ENCODE measurements at places on chromosomes 1 and 21. TPM values are rescaled to one million over a fixed set of nuclear protein-coding genes. Genes with fewer than 3 reads are reported as not detected.

- no peak for DNase-seq
Observed at GRCh38 chr1:14896381-14897079, 257.0 kb upstream of the TMEM51 start.

DNA sequence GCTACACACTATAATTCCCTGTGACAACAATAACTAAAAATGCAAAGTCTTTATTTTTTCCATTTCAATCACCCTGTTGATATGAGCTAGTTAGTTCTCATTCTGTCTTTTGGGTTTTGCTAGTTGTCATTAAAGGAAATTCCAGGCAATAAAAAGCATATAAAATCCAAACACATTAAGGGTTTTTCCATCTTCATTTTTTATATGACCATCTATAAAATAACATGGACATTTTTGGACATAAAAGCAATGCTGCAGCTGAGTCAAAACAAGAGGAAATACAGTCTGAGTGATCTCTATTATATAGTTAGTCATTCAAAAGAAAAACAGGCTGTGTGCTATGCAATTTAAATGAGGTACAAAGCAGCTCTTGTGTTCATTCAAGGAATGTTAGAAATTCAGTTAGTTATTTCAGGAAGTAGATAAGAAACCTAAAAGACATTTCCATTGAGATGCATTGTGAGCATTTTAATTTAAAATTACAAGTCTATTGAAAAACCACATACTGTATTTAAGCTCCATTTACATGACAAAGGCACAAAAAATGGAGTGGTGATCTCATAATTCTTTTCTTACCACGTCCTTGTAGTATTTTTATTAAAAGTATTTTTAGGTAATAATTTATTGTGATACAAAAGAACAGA lies 67.3 kb upstream of the BCL10 start:
- DNase-seq: no peak

PRUNE1 gene
- total RNA-seq: 13.7 TPM

OR2T3 gene
- not detected for total RNA-seq

OR2T8 gene
- total RNA-seq: not detected

DNA sequence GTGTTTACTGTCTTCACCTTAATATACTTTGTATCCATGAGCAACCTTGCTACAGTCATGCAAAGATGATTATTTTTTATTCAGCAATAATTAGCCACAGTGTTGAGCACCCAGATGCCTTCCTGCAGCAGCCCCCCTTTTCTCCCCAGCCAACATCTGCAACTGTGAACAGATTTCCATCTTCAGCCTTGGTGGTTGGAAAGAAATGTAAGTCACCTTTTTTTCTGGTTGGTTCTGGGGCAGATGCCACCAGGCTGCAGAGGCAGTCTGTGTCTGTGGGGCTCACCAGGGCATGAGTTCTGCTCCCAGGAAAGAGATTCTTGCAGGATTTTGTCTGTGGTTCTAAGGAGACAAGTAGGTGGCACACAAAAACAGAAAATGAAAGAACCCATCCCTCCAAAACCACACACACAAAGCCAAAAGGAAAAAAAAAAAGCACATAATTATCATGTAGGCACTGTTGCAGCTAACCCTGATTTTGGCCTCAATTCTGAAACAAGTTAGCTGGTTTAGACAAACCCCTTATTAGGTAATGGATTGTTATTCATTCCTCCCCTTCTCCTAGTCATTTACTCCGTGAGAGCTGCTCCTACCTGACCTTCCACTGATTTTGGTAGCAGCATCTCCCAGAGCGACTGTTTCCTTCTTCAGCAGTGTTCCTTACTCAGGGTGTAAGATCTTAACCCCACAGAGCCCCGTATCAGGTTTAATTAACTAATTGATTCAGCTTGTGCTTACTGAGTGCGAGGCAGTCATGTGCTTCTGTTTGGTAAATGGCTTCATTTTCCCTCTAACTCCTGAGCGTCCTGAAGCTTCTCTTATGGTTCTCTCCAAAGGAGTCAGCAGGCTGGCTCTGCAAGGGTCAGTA lies 36.5 kb downstream of the GALNT2 start:
- DNase-seq: no peak

DNA sequence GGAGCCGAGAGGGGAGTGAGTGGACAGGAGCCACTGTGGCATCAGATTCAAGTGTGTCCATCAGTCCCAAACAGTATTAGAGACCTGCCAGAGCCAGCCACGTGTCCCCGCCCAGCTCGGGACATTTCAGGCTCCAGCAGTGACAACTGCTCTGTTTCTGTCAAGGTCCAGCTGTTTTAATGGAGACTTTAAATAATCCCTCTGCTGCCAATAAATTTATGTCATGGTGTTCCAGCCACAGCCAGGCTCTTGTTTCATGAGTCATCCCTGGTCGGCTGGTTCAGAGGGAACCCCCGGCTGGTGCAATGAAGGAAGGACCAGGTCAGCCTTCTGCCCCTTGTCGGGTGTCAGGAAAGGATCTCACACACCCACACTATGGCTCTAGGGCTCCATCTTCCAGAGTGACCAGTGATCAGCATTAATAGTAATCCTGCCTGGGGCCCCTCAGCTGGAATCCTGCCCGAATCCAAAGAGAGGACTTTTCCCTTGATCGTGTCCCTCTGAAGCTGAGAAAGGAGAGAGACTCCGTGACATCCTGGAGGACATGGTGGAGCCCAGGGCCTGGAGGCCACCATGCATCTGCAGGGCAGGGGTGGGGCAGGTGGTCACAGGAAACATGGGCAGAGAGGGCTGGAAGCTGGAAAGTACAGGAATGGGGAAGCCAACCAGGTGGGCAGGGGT lies 197.3 kb downstream of the MATN1 start:
- no peak for DNase-seq

DNA sequence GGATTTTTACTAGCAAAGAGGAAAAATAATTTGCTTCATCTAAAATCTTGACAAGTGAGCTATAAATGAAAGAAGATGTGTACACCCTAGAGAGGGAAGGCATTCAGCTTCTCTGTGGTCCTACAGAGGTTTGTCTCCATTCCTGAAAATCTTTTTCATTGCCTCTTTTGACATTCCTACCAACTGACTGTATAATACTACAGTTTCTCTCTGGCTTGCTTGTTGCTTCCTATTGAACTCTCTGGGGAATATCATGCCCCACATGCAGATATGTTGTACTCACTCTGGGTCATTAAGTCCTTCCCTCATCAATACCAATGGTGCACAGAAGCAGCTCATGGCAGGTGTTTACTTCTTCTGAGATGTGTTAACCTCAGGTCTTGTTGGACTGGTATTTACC lies 371.2 kb upstream of the PLXNA2 start:
- no peak for DNase-seq

- no peak for DNase-seq
Observed at GRCh38 chr1:26786437-26787380, 1.0 kb upstream of the PIGV start.

GRCh38 chr21:44079846-44080245 lies 27.4 kb upstream of the PWP2 start:
- no peak for DNase-seq

CD1D gene
- total RNA-seq: not detected

RIMS3 gene
- 0.78 TPM for total RNA-seq

DNA sequence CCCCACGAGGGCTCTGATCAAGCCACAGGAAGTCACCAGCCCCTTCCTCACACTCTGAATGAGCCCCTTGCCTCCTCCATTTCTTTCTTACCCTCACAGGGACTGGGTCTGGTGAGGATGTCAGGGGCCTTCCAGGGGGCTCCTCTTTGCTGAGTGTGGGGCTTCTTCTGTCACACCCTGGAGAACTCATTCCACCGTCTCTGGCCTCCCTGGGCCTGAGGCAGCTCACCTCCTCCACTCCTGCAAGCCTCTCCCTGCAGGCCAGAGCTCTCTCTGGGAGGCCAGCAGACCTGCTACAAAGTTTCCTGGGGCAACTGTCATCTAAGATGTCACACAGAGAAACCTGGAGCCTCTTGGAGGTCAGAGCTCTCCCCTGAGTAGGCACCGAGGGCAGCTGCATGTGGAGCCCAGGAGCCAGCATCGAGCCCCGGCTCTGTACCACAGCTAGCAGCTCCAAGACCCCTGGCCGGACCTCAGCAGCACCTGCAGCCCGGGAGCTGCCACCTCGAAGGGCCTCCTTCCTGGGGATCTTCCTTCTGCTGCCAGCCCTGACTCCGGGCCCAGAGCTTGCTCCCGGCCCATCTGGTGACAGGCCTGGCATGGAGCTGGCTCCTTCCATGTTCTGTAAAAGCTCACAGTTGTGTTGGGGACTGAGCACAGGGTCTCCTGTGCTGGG lies 1.1 kb downstream of the SPOCD1 start:
- DNase-seq: no peak

DNA sequence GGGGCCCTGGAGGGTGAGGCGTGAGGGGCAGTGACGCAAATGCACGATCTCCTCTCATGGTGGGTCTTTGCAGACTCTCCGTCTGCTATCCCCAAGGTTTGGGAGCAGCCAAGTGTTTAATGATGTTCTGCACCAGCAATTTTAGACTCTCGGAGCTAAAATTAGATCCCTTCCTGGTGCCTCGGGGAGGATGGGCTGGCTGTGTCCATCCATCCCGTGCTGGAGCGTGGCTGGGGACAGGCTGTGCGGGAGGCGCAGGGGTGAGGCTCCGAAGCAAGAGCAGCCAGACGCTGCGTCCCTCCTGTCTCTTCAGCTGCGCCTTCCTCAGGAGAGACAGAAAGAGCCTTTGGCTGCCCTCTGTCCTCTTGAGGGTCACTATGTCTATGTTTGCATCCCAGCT lies 387.6 kb downstream of the CAMTA1 start:
- DNase-seq: no peak

KIF17 gene
- not detected for total RNA-seq

DNA sequence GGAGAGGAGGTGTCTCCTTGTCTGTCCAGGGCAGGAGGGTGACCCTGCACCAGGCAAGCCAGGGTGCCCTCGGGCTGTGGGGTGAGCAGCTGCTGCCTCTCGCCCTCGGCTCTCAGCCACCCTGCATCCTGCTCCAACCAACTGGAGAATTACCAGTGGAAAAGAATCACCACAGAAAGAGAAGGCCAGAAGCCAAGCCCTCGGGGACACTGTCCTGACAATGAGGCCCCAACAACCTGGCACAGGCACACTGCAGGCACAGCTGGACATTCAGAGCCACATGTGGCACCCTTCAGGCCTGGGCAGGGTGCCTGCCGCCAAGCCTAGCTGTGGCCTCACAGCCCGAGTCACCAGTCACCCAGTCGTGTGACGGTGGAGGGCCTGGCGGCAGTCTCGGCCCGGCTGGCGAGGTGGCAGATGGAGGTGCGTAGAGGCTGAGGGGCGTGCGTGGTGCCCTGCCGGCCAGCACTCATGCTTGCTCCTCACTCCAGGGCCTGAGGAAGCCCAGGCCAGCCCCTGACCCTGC lies 12.0 kb downstream of the MEGF6 start:
- no peak for DNase-seq

DNA sequence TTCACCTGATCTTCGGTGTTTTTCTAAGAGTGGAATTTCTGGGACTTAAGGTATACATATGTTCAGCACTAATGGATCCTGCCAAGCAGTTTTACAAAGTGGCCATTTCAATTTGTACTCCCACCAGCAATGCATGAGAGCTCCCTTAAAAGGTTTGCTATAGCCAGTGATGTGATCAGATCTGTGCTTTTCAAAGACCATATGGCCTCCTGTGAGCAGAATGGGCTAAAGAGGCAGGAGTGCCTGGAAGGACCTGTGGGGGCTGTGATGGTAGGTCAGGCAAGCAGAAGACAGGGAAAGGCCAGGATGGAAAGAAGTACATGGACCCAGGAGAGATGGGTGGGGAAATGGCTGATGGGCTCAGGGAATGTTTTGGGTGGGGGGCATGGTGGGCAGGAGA lies 252.7 kb downstream of the DISC1 start:
- no peak for DNase-seq

APOBEC4 gene
- not detected for total RNA-seq

IGSF5 gene
- total RNA-seq: not detected

DNA sequence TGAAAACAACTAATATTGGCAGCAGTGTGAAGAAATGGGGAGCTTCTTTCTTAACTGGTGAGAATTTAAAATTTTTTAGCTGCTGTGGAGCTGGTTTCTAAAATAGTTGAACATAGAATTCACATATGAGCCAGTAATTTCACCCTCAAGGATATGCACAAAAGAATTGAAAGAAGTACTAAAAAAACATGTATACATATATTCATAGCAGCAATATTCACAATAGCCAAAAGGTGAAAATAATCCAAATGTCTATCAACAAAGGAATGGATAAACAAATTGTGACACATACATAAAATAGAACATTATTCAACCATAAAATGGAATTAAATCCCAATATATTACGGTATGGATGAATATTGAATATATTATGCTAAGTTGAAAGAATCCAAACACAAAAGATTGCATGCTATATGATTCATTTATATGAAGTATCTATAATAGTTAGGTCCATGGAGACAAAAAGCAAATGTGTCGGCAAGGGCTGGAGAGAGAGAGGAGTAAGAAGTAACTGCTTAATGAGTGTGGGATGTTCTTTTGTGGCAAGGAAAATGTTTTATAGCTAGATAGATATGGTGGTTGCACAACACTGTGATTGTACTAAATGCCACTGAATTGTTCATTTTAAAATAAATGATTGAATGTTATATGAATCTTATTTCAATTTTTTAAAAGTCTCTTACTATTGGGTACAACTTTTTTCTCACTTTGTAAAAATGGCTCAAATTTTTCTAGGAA lies 14.8 kb upstream of the COL11A1 start:
- no peak for DNase-seq

- no peak for DNase-seq
Observed at GRCh38 chr1:182786995-182787324, 2.6 kb upstream of the NPL start.

DNA sequence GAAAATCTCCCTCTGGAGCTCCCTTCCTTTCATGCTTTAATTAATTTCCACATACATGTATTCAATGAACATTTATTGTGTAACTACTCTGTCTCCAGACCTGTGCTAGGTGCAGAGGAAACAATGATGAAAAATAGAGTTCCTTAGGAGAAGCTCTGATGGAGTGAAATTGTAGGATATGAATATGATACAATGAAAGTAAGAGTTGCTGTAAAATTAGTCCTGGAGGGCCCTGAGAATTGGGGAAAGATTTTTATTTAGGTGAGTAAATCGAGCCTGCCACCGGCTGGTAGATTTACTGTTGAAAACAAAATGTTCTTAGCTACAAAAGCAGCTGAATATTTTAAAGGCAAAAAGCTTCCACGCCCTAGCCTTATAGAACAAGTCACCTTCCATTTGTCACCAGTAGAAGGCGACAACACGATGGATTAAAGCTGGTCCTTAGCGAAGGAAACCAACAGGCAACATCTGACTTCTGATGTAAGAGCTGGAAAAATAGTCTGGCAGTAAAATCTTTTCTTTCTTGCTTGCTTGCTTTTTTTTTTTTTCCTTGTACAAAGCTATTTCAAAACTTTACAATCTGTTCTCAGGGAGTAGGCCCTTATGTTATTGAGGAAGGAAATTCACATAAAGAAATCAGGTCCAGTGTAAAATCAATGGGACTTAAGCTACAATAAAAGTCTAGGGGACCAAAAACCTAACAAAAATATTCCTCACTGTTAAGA lies 82.0 kb upstream of the ROR1 start:
- no peak for DNase-seq

GRCh38 chr1:185108321-185108720 lies 48.4 kb downstream of the TRMT1L start:
- DNase-seq: no peak
